T-helper 17 cell (primary cell): ENCODE measurements at places on chromosomes 5 and 9.

DNA sequence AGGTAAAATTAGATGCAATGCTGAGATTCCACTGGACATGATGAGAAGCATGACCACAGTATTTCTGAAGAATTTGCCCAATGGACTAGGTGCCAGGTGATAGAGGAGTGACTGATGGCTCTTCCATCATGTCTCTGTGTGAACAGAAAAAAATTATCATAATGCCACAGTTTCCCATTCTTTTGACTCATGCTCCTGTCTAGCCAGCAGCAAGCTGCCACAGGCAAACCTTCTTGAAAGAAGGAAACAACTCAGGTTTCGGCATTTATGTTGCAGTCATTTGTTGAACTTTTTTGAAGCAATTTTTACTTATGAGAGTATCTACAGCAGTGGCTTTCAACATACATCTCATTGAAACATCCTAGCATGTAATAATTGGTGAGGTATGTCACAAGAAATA lies 284.8 kb upstream of the CD180 start:
- no peak for DNase-seq

GRCh38 chr9:16594787-16595186 lies 275.7 kb downstream of the BNC2 start:
- DNase-seq: no peak

GRCh38 chr5:115214541-115214940 lies 44.8 kb upstream of the TRIM36 start:
- no peak for DNase-seq

GRCh38 chr9:78397454-78397853 lies 100.5 kb downstream of the PSAT1 start:
- DNase-seq: no peak

GRCh38 chr9:76216161-76216649 lies 178.0 kb downstream of the RFK start:
- DNase-seq: no peak
